ENCODE measurements at places on chromosomes 7 and 10.

DNA sequence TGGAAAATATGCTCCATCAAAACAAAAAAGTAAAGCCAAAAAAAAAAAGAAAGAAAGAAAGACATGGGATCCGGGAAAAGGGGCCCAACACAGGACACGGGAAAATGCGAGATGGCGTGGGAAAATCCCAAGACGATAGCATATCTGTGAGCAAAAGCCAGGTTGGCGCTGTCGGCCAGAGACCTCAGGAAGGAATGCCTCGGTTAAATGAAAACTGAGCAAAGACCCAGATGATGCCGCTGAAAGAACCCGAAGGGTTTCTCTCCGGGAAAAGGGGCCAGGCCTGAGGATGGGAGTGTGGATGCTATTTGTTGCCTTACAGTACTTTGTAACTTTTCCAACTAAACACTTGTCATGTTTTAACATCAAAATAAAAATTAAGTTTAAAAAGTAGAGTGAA lies 49.5 kb upstream of the PPP2R2D start:
- DNase-seq: no peak

GRCh38 chr7:12370249-12370648 lies 33.4 kb downstream of the VWDE start:
- peak; percentile 12 for DNase-seq

DNA sequence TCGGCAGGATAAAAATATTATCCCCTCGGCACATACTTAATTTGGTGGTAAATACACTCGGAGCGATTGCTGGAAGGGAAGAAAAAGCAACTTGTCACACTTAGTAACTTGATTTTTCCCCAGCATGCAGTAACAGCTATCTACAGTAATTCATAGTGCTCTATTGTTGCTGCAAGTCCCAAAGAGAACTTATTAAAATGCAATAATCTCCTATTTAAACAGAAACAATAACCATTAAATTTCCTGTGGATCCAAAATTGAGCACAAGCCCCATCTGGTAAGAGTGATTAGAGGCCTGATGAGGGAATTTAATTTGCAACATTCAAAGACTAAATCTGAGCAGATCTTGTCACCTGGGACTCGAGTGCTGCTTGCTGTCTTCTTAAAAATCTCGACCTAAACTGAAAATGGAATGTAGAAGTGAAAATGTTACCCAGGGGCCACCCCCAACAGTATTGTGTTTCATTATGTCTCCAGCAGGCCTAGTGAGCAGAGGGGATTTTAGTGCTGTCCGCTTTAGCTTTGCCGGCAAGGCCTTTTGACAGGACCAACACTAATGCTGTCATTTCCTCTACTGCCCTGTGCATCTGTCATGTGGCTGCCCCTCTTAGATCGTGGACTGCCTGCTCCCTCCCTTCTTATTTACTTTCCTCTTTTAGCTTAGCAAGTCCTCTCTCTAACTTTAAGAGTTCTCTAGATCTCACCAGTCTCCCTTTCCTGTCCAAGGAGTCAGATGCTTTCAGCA lies 639.7 kb downstream of the AUTS2 start:
- no peak for DNase-seq

- peak; percentile 36 for DNase-seq
Measured at GRCh38 chr10:86523348-86523747, 1.8 kb upstream of the WAPL start.

- DNase-seq: peak; percentile 5
Measured at GRCh38 chr7:43431020-43431595, 151.8 kb upstream of the STK17A start.

GRCh38 chr10:64977915-64978314 lies 1456.7 kb downstream of the REEP3 start:
- DNase-seq: no peak

- DNase-seq: no peak
Measured at GRCh38 chr10:111600772-111601171, 523.9 kb downstream of the ADRA2A start.

- DNase-seq: no peak
Measured at GRCh38 chr7:101767544-101767943, 49.9 kb upstream of the CUX1 start.

DNA sequence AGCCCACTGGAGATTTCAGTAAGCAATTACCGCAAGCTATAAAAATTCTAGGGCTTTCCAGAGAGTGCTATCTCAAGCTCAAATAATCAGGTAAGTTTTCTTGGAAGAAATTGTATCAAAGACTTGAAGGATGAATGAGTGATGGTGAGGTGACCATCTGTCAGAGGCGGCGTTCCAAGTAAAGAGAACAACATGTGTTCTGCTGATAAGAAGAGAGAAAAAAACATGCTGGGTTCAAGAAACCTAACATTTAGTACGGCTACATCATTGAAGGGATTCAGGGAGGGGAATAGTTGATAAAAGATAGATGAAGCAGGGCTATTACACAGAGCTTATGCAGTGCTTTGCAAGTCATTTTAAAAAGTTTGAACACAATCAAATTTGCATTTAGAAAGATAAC lies 100.7 kb downstream of the GNAI1 start:
- no peak for DNase-seq

- DNase-seq: no peak
Measured at GRCh38 chr7:29077176-29077575, 69.2 kb downstream of the CPVL start.

- peak; percentile 80 for DNase-seq
Measured at GRCh38 chr10:101602761-101603398, 14.8 kb downstream of the DPCD start.

- peak; percentile 87 for DNase-seq
Measured at GRCh38 chr10:75399461-75400162, 2.0 kb downstream of the ZNF503 start.

GRCh38 chr7:151745706-151746105 lies 131.2 kb downstream of the PRKAG2 start:
- no peak for DNase-seq

DNA sequence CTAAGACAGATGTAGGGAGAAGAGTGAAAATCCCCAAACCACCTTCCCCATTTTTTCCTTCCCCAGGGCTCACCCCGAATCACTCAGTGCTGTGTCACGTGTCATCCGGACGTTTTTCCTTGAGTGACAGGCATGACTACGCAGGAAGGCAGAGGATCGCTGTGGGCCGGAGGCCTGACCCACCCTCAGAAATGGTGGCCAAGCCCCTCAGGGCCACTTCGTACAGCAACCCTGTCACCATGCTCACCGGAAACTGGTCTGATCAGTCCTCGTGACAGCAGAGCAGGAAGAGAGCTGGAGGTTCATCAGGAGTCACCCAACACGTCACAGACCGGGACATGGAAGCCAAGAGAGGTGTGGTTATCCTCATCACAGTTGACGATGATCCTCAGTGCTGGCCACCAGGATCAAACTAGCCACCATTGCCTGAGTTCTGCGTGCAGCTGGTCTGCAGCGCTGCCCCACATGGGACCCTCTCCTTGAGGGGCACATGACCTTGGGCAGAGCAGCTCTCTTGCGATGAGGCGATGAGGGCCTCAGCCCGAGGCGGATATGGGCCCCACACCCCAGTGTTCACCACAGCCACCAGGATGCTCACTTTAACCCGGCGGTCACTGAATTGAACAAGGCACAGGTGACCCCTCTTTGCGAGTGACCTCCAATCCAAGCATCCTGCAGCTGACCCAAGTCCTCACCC lies 99.3 kb upstream of the INSIG1 start:
- no peak for DNase-seq

GRCh38 chr7:28002638-28003037 lies 178.0 kb downstream of the JAZF1 start:
- peak; percentile 52 for DNase-seq

- DNase-seq: no peak
Measured at GRCh38 chr10:78508955-78509748, 475.5 kb downstream of the RPS24 start.

DNA sequence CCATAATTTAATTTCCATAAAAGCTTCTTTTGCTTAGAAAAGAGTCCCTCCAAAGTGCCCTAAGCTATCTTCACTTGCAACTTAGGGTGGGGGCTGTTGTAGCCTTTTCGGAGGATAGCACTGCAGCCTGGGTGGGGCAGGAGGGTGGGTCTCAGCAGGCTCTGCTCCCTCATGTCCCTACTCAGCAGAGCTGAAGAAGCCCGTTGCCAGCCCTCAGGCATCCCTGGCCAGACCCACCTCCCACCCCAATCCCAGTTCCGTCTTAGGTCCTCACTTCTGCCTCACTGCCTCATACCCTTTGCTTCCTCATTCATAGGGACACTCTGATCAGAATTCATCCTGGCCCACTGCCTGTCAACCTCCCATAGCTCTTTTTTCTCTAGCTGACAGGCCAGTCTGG lies 99.8 kb upstream of the ZMIZ1 start:
- no peak for DNase-seq

- DNase-seq: no peak
Measured at GRCh38 chr10:76284351-76284750, 852.9 kb downstream of the LRMDA start.

DNA sequence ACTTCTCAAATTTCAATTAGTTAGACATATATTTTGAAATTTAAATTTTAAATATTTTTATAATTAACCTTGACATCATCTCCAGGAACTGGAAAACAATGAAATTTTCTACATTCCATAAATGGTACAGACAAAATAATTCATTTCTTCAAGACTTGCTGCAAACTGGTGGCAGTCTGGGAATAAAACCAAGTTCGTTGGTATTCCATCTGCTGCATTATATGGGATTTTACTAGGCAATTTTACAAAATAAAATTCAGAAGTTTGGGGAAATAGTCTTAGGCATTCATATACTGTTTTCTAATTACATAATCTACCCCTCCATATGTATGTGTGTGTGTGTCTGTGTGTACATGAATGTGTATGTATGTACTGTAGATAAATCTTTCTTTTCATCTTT lies 984.6 kb upstream of the KCND2 start:
- no peak for DNase-seq

- DNase-seq: no peak
Measured at GRCh38 chr10:59087486-59087885, 89.0 kb upstream of the PHYHIPL start.

GRCh38 chr7:1460821-1461645 lies 1.8 kb upstream of the MICALL2 start:
- peak; percentile 84 for DNase-seq

DNA sequence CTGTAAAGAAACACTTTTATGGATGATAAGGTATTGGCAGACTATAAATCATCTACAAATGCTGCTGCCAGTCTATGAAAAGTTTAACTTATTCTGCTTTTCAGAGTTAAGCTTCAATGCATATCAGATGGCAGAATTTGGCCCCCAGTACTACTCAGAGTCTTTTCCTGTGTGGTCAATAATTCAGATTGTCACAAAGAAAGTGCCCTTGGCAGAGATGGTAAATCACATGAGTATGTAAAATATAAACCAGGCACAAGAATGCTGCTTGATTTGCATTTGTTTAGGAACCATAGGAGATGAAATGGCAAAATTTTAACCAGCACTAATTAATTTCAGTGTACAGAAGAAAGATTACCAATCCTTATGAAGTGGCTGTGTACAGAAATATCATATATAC lies 818.3 kb upstream of the POT1 start:
- DNase-seq: no peak

DNA sequence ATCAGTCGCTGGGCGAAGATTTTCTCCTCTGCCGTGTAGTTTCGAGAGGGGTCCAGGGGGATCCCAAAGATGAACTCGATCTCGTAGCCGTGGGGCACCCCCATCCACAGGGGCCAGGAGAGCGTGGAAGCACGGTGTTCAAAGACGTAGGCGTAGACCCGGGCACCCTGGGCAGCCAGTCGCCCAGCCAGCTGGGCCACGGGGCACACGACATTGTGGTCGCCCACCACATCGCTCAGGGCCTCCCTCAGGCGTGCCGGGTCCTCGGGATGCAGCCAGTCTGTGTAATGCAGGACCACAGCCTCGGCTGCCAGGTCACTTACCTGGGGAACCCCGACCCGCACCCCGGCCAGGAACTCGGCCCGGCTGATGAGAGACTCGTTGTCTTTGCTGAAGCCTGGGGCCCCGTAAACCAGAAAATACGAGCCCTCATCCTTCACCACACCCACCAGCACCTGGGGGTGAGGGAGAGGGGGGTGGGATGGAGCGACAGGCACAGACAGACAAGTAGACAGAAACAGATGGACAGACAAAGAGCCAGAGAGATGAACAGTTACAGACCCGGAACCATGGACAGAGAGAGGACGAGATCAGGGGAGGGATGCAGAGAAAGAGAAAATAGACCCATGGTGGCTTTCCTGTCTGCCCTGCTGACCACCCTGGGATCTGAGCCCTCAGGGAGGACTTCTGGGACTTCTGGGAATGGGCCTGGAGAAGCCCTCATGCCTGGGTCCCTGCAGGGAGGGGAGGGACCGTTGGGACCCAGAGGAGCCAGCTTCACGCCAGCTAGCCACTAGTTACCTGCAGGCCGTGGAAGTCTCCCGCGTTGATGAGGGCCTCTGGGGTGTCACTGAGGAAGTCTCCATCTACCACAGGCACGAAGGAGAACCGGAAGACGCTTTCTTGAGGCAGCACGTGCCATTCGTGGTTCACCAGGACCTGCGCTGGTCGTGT lies 3.0 kb downstream of the ACHE start:
- DNase-seq: no peak

GRCh38 chr7:139871820-139872219 lies 42.8 kb downstream of the TBXAS1 start:
- no peak for DNase-seq

GRCh38 chr10:17143055-17143690 lies 13.6 kb upstream of the CUBN start:
- DNase-seq: peak; percentile 9

DNA sequence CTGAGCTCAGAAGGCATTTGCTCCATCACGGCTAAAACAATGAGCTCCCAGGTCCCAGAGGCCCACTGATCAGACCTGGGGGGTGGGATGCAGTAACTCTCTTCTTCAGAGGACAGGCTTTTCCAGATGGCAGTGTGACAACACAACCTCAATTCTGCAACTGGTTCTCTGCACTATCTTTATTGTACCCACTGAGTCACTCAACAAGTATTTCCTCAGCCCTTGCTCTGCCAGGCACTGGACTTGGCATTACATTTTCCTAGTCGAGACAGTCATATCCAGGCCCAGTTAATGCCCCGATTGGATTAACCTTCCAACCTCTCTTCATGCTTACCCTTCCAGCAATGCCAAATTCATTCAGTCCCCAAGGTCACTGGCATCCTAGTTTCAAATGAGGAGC lies 72.6 kb downstream of the JAZF1 start:
- DNase-seq: peak; percentile 32

DNA sequence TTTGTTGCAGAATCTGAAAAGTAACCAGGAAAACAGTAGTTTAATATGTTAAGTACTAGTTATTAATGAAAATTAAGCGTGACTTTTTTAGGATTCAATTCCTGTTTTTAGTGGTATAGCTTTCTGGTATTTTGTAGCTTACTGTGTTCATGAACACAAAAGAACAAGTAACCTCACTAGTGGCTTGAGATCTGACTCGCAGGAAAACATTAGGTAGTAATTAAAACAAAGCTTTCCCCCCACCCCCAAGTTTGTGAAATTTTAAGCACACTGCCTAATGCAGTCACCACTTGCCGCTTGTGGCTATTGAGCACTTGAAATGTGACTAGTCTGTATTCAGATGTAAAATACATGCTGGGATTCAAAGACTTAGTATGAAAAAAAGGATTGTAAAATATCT lies 102.5 kb upstream of the RPA3 start:
- DNase-seq: no peak

- DNase-seq: no peak
Measured at GRCh38 chr10:116465546-116465945, 37.9 kb downstream of the PNLIPRP3 start.

- DNase-seq: no peak
Measured at GRCh38 chr7:4428526-4428925, 253.6 kb upstream of the FOXK1 start.
